ENCODE measurements at places on chromosomes 13 and 19. TPM values are rescaled to one million over a fixed set of nuclear protein-coding genes. Genes with fewer than 3 reads are reported as not detected.
A peak's percentile ranks its signal among the peaks of the same experiment; 100 is the strongest.

GRCh38 chr13:114065926-114066774, 66.3 kb downstream of the RASA3 start:
- DNase-seq: no peak
- peak overlapping the region; percentile 97 for H3K27ac ChIP-seq
- H3K36me3 ChIP-seq: peaks cover 1% of the 10 kb centered on the region
- peaks cover 45% of the 10 kb centered on the region for H3K4me1 ChIP-seq

DNA sequence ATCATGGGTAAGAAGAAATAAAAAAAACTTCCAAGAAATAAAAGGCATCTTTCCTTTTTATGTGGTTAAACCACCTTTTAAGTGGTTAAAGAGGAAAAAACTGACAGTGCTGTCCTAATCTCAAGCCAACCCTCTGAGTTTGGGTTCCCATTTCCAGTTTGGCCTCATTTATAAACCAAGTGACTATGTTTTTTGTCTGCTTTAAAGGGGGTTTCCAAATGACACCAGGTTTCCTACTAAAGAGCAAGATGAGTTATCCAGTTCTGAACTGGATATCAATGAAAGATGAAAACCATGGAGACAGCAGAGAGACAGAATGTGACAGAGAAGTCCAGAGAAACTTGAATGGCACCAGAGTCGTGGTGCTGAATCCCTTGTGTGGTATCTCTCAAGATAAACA, 251.5 kb downstream of the ABCC4 start:
- H3K27ac ChIP-seq: no peak overlapping the region
- no peaks in the 10 kb centered on the region for H3K27me3 ChIP-seq
- no peaks in the 10 kb centered on the region for H3K4me1 ChIP-seq
- no peak overlapping the region for H3K4me3 ChIP-seq

DNA sequence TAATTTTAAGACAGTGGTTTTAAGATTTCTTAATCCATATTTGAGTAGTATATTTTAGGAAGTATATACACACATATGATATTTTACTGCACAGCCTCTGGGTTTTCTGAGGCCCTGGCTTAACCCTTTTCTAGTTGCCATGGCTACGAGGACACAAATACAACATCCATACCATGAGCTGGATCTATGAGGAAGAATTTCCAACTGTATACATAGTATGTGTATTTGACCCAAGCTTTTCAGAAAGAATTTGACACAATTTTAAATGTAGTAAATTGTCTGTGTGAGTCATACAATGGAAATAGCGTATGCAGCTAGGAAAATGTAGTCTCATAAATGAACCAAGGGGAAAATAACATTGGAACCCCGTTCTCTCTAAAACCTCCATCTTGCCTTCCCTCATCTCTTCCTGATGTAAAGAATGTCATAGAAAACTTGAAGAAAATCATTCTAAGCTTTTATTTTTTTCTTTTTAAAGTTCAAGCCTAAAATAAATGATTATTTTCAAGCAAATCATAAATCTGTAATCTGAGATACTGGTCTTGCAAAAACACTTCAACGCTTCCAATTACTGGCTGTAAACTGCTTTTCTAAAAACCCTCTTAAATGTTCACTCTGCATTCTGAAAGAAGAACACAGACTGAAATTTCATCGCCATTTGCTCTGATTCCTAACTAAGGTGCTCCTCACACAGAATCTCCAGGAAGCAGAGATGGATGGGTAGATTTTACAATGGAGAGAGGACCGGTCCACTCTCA, 172.4 kb downstream of the LACC1 start:
- DNase-seq: no peak
- H3K27ac ChIP-seq: peak overlapping the region; percentile 92
- H3K27me3 ChIP-seq: peaks cover 7% of the 10 kb centered on the region
- H3K4me1 ChIP-seq: peaks cover 29% of the 10 kb centered on the region

- DNase-seq: no peak
- peaks cover 39% of the 10 kb centered on the region for H3K4me1 ChIP-seq
These were observed 59.0 kb downstream of the SERP2 start for GRCh38 chr13:44432650-44433049.

DNA sequence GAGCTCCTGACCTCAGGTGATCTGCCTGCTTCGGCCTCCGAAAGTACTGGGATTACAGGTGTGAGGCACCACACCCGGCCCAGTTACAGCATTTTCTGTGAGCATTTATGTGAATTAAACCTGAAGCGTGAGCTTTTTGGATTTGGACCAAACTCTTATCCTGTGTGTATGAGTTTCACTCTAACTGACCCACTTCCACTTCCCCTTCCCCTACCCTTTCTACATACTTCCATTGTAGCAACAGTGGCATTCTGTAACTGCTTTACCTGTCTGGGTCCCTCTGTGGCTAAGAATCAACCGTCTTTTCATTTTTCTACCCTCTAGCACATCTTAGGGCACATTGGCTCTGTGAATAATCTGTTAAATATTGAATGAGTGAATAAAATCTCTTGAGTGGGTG, 16.2 kb downstream of the FRY start:
- DNase-seq: no peak
- peaks cover 12% of the 10 kb centered on the region for H3K4me1 ChIP-seq
- no peak overlapping the region for H3K27ac ChIP-seq
- H3K4me3 ChIP-seq: no peak overlapping the region
- no peaks in the 10 kb centered on the region for H3K36me3 ChIP-seq
- H3K27me3 ChIP-seq: no peaks in the 10 kb centered on the region

Gene KCNN4
- 6.1 TPM for total RNA-seq

Gene CBY2
- total RNA-seq: not detected
